ENCODE measurements at places on chromosomes 3 and 15. TPM values are rescaled to one million over a fixed set of nuclear protein-coding genes. Genes with fewer than 3 reads are reported as not detected.
A peak's percentile ranks its signal among the peaks of the same experiment; 100 is the strongest.

Gene GLCE
- total RNA-seq, result 5.7 TPM

Gene STRIT1
- not detected for total RNA-seq

- no peaks in the 10 kb centered on the region for H3K4me1 ChIP-seq
- no peak overlapping the region for H3K27ac ChIP-seq
- no peaks in the 10 kb centered on the region for H3K36me3 ChIP-seq
These were observed 163.2 kb upstream of the COL8A1 start for GRCh38 chr3:99475229-99475628.

GRCh38 chr3:36248374-36248773 lies 131.9 kb upstream of the STAC start:
- no peak overlapping the region for H3K27ac ChIP-seq
- no peak for DNase-seq
- H3K4me3 ChIP-seq, result no peak overlapping the region
- no peaks in the 10 kb centered on the region for H3K4me1 ChIP-seq
- H3K36me3 ChIP-seq, result no peaks in the 10 kb centered on the region

DNA sequence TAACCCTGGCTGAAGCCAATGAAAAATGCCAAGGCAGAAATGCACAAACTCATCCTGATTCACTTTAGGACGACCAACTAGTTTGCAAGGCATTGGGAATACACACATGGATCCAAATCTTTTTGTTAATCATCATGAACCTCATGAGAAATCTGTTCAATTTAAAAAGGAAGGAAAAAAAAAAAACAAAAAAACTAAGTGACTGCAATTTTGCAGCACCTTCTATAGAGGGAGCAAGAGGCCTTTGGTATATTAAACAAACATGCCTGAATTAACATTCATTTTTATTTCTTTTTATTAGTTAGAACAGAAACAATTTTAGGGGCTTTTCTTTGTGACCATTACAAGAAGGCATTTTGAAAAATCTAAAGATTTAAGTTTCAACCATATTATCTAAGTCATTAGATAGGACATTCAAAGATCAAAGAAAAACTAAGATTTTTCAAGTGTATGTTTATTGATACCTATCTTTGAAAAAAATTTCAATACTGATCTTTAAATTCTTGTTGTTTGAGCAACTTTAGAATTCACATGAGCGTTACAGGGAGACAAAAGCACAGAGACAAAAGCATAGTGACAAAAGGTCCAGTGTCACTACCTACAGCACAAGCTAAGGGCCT lies 182.4 kb downstream of the CBLB start:
- DNase-seq, result peak; percentile 41
- no peak overlapping the region for H3K27ac ChIP-seq
- peaks cover 8% of the 10 kb centered on the region for H3K4me1 ChIP-seq
- no peaks in the 10 kb centered on the region for H3K27me3 ChIP-seq
- no peak overlapping the region for H3K4me3 ChIP-seq
- peaks cover 13% of the 10 kb centered on the region for H3K36me3 ChIP-seq

DNA sequence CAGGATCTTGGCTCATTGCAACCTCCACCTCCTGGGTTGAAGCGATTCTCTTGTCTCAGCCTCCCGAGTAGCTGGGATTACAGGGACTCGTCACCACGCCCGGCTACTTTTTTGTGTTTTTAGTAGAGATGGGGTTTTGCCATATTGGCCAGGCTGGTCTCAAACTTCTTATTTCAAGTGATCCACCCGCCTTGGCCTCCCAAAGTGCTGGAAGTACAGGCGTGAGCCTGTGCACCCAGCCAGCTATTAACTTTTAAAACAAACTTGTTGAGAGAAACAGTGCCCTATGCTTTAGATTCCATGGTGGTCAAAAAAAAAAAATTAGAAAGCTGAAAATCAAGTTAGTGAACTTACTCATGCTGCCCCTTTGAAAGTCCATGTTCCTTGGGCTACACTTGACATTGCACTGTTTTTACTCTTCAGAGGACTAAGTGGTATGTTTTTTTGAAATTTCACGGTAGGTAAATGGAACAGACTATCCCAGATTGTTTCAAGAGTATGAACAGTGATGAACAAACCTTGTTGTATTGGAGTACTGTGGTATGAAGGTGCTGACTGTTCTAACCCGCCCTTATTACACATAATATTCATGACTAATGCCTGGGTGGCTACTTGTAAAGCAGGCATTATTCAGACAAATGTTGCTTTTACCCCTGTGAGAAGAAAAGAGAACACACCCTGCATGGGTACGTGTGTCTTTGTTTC lies 206.9 kb downstream of the KLHL25 start:
- no peak for DNase-seq
- H3K4me3 ChIP-seq, result no peak overlapping the region
- no peaks in the 10 kb centered on the region for H3K27me3 ChIP-seq
- peaks cover 29% of the 10 kb centered on the region for H3K4me1 ChIP-seq

DNA sequence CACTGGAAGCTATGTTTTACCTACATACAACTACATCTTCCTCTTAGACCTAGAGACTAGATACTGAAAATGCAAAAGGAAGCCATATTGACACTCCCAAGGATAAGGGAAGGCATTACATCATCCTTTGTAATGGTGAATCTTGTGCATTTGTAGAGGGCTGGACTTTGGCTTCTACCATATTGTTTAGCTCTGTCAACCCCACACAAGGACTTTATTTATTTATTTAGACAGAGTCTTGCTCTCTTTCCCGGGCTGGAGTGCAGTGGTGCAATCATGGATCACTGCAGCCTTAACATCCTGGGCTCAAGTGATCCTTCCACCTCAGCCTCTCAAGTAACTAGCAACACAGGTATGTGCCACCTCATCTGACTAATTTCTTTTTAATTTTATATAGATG lies 331.5 kb upstream of the TPRG1 start:
- no peaks in the 10 kb centered on the region for H3K27me3 ChIP-seq
- H3K4me1 ChIP-seq, result no peaks in the 10 kb centered on the region
- H3K27ac ChIP-seq, result no peak overlapping the region
- H3K36me3 ChIP-seq, result no peaks in the 10 kb centered on the region
- no peak for DNase-seq
